CD14-positive monocyte (primary cell): ENCODE measurements at places on chromosomes 4 and X.

GRCh38 chrX:128464116-128464515 lies 411.9 kb upstream of the ACTRT1 start:
- no peak for DNase-seq

- DNase-seq, result no peak
Observed at GRCh38 chrX:9336456-9336855, 128.4 kb upstream of the TBL1X start.

DNA sequence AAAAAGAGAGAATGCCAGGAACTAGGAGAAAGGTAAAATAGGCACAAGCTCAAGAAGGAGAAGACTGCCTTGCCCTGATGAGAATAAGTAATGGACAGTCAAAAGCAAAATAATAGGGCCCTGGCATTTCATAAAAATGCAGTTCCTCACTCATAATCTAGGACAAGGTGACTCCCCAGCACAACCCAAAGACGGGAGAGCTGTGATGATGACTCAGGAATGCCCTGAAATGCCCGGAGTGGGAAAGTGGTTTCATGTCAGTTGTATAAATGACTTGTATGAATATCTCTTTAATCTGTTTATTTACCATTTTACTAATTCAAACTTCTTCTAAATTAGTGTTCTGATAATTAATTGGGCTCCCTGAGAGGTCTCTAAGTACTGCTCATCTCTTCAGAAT lies 28.8 kb upstream of the SETD7 start:
- no peak for DNase-seq

DNA sequence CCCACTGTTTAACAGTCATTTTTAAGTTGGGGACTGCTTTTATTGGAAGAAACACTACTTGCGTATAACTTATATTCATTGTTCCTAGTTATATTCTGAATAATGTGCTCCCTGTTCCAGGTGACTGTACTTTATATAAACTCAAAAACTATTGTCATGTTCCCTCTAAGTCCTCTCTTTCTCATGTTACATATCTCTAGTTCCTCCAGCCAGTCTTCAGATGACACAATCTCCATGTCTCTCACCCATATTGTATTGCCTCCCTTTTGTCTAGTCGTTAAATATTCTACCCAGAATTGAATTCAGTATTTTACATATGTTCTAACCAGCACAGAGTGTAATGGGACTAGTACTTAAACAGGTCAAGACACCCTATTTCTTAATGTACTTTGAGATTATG lies 5.3 kb downstream of the VAMP7 start:
- no peak for DNase-seq

GRCh38 chr4:159608436-159608835 lies 505.6 kb downstream of the RAPGEF2 start:
- DNase-seq, result no peak

DNA sequence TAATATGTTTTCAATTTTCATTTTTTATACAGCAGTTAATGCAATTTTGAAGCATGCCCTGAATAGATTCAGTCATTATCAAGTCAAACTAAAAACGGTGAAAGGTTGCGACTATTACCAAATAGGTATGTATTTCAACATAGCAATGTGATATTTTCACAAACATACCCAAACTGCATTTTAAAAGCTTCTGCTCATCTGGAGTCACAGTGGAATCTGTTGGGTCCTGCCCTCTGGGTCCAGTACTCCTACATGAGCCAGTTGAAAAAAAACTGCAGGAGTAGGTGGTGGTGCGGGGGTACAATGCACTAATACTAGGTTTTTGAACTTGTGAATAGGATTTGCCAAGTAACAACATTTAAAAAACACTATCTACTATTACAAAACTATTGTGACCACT lies 938 bp downstream of the GPR34 start:
- no peak for DNase-seq

DNA sequence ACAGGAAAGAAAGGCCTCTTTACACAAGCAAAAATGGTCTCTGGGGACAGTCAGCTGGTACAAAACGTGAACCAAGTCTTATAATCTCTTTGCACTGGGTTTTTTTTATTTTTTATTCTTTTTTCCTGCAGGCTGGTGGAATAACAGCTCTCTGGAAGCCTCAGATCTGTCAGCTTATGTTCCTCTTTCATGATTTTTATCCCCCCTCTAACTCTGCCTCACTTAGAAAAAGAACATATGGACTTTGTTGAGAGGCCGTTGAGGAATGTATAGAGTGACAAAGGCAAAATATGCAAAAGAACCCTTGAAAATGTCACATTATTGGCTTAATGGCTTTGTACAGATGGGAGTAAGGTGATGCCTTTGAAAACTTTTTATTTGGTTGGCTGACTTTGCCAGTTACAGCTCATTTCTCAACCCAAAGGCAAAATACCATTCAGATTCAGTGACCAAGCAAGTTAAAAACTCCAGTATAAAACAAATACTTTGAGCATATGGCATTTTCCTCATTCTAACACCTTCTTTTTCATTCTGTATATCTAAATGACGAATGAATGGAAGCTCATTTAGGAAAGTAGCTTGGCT lies 111.1 kb downstream of the RNF150 start:
- DNase-seq, result no peak

DNA sequence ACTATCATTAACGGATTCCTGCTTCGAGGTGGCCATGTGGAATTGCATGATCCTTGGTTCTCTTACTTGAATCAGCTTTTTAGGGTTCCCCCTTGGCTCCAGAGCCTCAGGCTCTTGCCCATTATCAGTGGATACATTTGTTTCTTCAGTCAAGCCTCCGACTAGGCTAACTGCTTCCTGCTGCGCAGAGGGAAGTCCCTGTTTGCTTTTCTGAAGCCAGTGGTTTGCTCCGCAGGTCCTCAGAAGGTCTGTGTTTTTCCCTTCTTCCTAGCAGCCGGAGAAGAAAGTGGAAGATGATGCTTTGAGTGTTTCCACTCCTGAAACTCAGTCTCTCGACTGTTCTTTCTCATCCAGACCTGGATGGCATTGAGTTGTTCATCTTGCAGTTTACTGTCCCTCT lies 20.6 kb downstream of the SRD5A3 start:
- DNase-seq, result no peak

GRCh38 chr4:158302076-158302866 lies 92.0 kb downstream of the TMEM144 start:
- DNase-seq, result no peak

DNA sequence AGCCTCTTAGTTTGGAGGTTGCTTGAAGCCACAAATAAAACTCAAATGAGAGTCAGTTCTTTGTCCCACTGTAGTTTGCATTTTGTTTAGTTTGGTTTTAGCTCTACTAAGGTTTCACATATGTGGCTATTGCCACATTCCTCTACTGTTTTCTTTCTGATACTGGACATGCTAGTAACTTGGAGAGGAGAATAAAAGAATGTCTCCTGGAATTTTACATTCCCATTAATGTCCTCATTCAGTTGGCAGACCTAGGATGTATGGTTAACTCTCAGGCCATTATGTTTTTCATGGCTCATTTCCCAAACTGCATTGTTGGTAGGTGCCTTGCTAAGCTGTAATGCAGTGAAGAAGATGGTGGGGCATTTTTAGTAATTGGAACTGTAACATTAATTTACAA lies 29.9 kb downstream of the UPRT start:
- no peak for DNase-seq

GRCh38 chr4:155639704-155640523 lies 26.7 kb upstream of the GUCY1A1 start:
- peak; percentile 9 for DNase-seq

DNA sequence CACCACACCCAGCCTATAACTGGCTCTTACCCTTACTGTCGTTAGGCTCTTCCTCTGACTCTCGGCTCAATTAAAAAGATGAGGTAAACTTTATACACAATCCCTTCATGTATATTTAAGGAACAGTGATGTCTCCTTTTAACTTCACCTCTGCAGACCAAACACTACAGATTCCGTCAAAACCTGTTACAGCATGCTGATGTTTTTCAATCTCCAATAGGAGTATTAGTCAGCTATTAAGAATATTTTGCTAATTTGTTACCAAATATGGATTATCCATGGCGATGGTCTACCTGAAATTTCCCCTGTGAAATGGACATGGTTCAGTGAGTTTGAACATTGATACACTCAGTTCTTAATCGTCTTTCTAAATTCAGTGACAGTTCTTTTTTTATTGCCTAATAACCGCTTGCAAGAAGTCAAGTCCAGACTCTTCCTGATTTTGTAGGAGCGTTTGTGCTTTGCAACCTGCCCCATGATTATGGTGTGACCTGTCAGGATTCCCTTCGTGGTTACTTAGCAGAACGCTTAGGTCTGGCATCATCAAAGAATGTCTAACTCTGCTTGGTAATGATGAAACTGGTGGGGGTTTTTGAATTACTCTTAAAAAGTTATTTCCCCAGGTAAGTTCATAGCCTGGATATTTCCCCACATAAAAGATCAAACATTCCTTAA lies 72.2 kb upstream of the STOX2 start:
- DNase-seq, result peak; percentile 41

DNA sequence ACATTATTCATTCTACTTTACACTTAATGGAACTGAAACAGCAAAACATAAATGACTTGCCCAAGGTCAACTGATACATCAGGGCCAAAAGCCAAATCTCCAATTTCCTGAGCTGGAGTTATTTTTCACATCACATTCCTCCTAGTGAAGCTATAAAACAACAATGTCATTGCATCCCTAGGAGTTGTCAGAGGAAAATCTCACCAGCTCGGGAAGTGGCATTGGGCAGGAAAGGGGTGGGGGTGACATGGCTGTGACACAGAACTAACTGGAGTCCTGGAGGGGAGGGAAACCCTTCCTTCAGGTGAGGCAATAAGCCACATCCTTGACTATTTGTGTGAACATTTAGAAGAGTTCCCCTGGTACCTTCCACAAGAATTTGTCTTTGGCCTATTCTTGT lies 47.3 kb downstream of the MEPE start:
- no peak for DNase-seq

GRCh38 chr4:11914406-11914805 lies 485.7 kb upstream of the HS3ST1 start:
- no peak for DNase-seq

DNA sequence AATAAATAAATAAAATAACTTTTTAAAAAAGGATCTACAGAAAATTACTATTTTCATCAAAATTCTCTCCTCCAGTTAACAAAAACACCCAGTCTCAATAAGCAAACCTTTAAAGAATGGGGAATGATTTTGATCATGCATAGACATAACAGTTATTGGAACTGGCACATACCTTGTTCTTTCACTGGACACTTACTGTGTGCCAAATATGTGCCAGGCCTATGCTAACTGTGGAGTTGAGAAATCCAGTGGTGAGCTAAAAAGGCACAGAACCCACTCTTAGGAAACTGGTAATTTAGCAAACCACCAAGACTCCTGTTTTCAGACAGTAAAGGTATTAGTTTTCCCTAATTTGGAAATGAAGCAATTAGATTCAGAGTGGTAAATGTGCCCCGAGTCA lies 39.1 kb downstream of the CLOCK start:
- DNase-seq, result no peak
